ENCODE measurements at places on chromosomes 2 and 18.

DNA sequence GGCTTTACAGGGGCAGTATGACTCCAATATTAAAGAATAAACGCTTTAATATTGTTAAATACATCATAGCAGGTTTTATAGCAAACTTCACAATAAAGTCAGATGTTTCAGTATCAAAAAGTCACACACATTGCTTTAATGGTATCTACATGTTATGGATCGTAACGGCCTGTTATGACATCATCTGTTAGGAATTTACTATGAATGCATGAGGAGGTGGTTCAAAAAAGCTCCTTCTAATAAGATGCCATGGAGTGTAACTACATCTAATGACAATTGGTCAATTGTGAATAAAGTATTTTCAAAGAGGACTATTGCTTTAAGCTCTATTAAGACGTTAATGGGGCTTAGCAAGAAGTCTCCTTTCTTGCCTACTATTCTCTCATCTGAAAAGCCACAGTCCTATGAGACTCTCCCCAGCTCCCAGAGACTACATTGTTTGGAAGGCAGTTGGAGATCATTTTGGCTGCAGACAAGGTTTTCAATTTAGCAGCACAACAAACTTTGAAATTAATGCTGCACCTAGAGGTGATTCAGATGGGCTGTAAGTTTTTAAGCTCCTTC lies 300.7 kb upstream of the MEIS1 start:
- DNase-seq = no peak

DNA sequence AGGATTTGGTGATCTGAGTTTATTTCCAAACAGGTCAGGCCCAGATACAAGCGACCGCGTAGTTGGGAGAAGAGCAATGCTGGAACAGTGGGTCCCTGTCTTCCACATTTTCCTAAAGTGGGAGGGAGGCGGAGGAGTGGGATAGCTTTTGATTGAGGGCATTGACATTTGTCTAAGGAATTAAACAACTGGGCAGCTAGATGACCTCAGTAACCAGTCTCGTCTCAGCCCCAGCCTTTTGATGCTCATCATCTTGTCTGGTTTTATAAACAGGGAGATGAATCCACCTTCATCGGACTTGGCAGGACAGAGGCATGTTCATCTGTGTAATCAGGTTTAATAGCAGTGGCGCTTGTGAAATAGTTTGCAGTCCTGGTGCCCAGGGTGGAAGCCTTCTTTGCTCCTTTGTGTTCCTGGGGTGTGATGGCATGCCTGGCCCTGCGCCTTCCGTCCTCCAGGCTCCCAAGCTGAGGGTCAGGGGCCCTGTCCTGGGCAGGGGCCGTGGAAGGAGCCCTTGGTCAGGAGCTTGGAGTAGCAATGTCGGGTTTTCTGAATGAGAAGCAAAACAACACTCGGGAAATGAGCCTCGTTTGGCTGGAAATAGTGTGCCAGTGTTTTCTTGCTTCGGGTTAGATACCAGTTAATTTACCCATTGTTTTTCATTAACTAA lies 193.8 kb downstream of the FAM210A start:
- no peak for DNase-seq

GRCh38 chr2:108565778-108566375 lies 31.6 kb downstream of the LIMS1 start:
- no peak for DNase-seq

- DNase-seq = no peak
These were observed 149.9 kb downstream of the RBM43 start for GRCh38 chr2:151111599-151112278.

DNA sequence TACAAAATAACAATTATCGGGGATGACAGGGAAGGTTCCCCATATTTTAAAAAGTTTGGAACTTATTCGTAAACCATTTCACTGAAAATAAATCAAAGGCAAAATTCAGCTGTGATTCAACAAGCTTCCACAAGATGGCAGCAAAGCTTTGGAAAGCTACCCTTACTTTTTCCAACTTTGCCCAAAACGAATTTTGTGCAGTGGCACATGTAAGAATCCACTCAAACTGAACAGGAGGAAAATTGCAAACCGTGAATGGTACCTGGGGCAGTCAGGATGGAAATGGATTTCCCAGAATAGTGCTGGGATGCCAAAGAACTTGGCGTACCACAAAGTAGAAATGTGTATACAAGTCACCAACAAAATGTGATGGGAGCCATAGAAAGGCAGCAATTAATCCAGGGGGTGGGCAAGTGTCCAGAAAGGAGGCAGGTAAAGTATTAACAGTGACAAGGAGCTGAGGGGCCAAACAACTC lies 10.7 kb downstream of the RPL31 start:
- no peak for DNase-seq
